ENCODE measurements at places on chromosomes 13 and 19.

DNA sequence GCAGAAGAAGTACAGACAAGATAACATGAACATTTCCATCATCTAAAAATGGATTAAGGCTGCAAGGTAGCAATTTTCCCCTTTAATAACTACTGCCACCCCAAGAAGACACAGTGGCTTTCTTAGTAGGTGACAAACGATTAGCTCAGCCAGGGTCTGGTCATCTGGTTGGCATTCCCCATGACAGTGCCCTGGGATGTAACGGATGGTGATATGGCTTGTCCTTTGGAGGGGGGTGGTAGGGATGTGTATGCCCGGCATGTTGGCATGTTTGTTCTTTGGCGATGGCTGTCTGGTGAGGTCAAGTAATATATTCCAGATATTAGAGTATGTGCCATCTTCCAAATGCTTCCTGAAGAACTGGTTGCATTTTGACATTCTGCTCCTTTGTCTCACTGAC is 135.6 kb upstream of the ZNF536 start:
- no peak for DNase-seq

DNA sequence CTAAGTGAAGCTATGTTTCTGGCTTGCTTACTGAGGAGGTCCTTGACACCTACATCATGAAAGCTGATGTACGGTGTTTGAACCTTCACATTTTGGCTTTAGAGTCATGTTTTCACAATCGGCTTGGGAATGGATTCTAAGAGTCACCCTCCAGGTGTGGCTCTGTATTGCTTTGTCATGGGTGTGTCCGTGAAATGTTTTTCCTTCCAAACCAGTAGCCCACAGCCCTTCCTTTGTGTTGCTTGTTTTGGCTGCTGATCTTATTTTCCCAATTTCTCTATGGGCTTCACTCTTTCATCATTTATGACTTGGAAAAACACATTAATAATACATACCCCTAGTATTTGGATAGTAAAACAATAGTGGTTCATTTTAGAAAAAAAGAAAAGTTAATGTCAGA is 240.6 kb downstream of the GGACT start:
- DNase-seq: peak; percentile 60

GRCh38 chr13:70125693-70126092 is 17.4 kb upstream of the KLHL1 start:
- DNase-seq: no peak

DNA sequence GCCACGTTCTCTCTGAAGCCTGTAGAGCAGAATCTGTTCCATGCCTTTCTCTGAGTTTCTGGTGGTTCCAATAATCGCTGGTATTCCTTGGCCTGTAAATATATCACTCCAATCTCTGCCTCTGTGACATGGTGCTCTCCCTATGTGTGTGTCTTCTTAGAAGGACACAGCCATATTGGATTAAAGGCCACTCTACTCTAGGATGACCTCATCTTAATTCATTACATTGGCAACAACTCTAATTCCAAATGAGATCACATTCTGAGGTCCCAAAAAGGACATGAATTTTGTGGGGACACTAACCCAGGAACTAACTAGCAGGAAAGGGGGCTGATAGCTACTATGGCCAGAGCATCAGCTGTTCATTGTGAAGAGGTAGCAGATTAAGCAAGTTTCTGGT is 110.7 kb downstream of the KLF12 start:
- DNase-seq: no peak

- DNase-seq: no peak
Measured at GRCh38 chr13:34857558-34858325, 84.3 kb upstream of the NBEA start.

- DNase-seq: no peak
Measured at GRCh38 chr19:48401287-48401686, 7.8 kb downstream of the GRIN2D start.

DNA sequence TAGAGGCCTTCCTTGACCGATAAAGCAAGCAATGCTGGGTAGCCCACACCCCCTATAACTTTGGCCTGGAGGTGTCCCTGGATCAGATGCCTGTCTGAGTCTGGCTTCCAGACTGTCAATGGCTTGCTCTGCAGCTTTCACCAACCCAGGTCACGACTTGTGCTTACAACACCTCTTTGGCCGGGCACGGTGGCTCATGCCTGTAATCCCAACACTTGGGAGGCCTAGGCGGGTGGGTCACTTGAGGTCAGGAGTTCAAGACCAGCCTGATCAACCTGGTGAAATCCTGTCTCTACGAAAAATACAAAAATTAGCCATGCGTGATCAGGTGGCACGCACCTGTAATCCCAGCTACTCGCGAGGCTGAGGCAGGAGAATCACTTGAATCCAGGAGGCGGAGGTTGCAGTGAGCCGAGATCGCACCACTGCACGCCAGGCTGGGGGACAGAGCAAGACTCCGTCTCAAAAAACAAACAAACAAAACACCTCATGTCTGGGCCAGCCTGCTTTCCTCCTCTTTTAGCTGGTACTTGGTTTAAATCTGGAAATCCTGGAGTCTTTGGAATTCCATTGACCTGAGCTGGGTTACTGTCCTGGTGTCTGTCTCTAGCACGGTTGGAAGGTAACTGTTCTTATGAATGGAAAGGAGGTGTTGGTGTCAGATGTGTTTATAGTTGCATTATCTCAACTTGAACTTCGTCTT is 10.3 kb upstream of the GARRE1 start:
- DNase-seq: no peak

DNA sequence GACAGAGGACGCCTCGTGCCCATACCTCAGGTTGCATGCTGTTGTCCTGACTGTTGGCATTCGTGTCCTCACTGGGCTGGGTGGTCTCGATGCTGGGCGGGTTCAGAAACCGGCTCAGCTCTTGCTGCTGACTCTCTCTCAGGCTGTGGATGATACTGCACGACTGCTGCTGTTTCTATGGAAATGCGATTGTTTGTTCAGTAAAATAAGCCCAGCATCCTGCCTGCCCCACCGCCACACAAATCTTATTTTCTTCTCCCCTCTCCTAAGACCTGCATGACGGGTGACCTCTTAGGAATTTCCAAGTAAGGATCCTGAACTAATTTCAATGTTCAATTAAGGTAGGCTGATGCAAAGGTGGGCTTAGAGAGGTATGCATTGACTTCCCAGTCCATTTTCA is 356.5 kb downstream of the NALCN start:
- DNase-seq: no peak

DNA sequence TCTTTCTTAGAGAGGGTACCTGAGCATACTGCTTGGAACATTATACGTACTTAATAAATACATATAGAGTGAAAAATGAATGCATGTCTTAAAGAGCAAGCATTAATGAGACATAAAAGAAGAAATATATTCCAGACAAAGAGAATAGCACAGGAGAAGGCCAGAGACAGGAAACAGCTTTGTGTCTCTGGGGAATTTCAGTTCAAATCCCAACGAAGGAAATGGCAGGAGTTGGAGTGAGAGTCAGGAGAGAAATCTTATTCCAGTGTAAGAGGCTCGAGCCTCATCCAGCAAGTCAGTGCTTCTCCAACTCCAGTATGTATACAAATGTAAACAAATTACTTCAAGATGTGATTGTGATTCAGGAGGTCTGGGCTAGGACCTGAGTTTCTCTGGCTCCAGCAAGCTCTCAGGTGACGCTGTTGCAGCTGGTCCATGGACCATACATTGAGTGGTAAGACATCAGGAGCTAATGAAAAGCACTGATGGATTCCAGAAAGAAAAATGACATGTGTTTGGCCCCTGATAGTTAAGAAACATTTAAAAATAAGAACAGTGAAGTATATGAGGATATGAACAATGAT is 108.2 kb downstream of the RAP2A start:
- DNase-seq: no peak

DNA sequence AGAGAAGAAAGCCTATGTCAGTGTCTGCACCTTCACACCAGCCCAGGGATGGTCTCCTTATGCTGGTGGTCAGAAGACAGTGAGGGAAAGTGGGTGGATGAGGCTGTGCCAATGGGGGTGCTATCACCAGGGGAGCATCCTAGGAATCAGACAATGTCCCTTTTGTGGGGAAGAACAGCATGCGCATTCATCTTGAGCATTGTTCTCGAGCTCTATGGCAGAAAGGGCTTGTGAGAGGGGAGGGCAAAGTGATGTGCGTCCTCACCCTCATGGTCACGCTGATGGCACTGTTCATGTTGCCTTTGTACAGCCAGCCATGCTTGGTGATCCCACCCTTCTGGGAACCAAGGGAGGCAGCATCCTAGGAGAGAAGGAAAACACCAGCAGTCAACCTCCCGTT is 56.1 kb downstream of the DOCK9 start:
- DNase-seq: no peak

DNA sequence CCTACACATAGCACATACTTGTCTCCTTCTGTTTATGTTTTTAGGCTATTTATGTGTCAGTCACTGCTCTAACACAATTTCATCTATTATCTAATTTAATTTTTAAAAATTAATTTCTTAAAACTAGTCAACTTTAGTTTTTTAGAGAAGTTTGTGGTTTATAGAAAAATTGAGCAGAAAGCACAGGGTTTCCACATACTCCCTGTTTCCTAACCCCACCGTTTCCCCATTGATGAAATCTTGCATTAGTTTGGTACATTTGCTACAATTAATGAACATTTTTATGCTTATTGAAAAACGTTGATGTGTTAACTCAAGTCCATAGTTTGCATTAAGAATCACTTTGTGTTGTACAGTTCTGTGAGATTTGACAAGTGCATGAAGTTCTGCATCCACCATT is 53.5 kb downstream of the TNFSF13B start:
- DNase-seq: no peak

- DNase-seq: no peak
Measured at GRCh38 chr19:55463583-55464031, 944 bp downstream of the C19orf85 start.

DNA sequence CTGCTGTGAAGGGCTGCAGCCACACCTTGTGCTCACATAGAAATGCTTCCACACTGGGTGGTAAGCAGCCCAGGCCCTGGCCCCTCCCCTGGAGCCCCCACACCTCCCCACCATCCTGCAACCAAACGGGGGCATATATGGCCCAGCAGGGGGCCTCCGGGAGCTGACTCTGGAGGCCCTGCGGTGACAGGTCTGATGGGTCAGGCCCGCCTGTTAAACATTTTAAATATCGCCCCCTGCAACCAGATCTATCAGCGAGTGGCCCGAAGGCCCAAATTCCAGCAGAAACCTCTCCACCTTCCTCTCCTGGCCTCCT is 48.0 kb upstream of the KATNAL1 start:
- DNase-seq: no peak

DNA sequence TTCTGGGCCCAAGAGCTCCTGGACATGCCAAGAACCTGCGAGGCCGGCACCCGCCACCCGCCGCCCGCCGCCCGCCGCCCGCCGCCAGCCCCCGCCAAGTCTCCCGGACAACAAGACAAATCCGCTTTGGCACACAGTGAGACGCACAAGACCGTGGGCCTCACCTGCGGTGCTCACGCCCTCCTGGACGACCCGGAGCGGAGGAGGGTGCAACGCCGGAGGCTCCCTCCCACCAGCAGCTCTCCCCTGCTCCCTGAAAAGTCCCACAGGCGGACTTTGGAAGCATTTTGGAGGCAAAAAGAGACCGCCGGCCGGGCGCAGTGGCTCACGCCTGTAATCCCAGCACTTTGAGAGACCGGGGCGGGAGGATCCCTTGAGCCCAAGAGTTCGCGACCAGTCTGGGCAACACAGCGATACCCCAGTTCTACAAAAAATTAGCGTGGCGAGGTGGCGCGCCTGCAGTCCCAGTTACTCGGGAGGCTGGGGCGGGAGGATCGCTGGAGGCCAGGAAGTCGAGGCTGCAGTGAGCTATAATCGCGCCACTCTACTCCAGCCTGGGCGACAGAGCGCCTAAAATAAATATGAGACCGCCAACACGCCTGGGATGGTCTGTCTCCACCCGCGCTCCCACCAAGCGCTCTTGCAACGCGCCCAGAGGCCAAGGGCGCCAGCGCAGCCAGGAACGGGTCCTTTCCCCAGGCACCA is 783 bp downstream of the RHPN2 start:
- peak; percentile 10 for DNase-seq

GRCh38 chr19:9885077-9885552 is 50.0 kb downstream of the PIN1 start:
- DNase-seq: peak; percentile 65

DNA sequence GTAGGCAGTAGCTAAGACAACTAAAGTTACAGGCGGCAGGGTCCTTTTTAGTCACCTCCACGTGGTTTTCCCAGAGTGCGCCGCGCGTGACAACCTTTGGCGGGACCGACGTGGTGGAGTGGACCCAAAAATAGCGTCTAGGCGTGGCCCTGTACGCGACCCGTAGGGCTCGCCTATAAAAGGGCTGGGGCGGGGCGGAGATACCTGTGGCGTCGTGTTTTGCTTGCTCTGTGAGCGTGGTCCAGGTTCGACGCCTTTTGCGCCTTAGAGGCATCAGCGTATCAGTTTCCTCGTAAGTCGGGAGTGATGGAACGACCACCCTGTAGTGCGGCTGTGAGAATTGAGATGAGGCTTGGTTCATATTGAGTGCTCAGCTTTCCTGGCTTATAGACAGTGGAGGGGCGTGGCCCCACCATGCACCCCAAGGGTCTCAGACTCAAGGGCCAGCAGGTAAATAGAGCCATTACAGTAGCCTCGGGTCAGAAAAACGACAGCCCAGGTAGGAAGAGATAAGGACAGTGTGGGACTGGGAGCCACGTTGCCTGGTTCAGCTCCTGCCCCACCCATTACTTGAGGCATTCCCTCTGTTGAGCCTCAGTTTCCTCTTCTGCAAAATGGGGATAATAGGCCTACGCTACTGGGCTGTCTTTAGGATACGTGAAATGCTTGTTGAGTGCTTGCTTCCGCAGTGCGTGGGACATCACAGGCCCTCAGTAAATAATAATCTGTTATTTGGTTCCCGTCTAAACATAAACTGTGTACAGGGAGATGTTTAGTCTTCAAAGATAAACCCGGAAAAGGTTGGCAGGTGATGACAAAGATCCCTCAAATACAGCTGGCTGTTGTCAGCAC is 693 bp upstream of the TMED1 start:
- no peak for DNase-seq

GRCh38 chr13:89684896-89685295 is 1662.6 kb upstream of the MIR17HG start:
- no peak for DNase-seq
